ENCODE measurements at places on chromosomes 1 and 21.

GRCh38 chr1:212368073-212368484 lies 46.6 kb downstream of the PACC1 start:
- peak; percentile 39 for DNase-seq

DNA sequence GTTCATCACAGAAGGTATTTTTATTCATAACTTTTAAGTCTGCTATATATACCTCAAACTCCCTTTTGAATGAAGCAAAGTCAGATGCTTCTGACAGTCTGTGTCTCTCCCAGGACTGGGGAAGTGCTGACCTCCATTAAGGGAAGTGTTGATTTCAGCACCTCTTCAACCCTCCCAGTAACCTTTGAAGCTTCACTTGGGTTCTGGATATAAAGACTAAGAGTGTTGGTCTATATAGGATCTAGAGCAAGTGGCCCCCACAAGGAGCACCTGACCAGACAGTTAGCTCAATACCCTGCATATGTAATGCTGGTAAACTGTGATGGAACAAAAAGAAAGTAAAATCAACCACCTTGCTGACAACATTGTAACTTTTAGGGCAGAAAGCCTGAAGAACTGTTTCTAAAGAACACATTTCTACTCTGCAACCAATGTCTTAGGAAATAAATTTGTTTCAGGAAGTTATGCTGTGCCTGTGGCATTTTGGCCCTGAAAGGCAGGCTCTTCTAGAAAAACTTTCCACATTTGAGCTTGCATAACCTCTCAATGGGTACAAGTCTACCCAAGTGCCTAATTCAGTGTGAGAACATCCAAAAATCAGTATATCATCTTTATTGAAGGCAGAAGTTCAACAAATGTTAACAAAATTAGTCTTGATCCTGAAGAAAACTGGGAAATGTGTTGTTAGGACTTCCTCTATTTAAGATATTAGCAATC lies 865 bp upstream of the PTPN22 start:
- no peak for DNase-seq

- DNase-seq, result no peak
Observed at GRCh38 chr1:181204530-181204929, 116.0 kb downstream of the IER5 start.

GRCh38 chr1:229563241-229563640 lies 4.7 kb upstream of the ABCB10 start:
- no peak for DNase-seq

- DNase-seq, result no peak
Observed at GRCh38 chr1:84918726-84919336, 25.8 kb upstream of the LPAR3 start.

GRCh38 chr1:206921772-206922265 lies at the start of gene FCMR:
Gene FCMR (minus strand): TSS chr1:206921941. CDS start chr1:206921854, 87 bp downstream.
- no peak for DNase-seq

GRCh38 chr1:178282949-178283367 lies 189.1 kb downstream of the RASAL2 start:
- DNase-seq, result no peak

GRCh38 chr1:53633073-53633704 lies 105.8 kb downstream of the GLIS1 start:
- no peak for DNase-seq

GRCh38 chr1:71093938-71094337 lies 13.1 kb upstream of the ZRANB2 start:
- no peak for DNase-seq

GRCh38 chr1:32991819-32992488 lies 27.3 kb upstream of the RNF19B start:
- no peak for DNase-seq

DNA sequence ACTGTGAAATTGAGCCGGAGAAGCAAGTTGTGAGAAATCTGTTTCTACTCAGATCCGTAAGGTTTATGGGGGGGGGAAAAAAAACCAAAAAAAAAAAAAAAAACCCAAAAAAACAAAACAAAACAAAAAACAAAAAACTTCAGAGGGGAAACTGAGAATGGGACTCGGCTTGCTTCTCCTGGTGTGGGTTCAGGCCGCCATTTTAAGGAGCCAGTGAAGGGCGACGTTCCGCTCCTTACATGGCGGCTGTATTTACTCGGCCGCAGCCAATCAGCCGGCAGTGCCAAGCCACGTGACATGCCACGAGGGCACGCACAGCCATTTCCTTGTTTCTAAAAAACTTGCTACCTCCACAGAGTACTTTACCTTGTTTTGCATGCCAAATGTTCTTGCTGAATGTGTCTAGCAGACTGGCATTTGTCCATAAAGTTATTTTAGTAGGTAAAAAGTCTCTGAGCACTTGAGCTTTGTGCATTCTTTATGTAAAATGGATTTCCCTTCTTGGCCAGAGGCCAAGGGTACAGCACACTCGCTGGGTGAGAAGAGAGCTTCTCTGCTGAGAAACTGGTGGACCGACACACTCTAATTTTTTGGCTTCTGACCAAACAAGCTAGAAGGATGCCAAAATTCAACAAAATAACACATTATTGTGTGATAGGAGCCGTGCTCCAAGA lies 101.8 kb downstream of the NFIA start:
- no peak for DNase-seq

DNA sequence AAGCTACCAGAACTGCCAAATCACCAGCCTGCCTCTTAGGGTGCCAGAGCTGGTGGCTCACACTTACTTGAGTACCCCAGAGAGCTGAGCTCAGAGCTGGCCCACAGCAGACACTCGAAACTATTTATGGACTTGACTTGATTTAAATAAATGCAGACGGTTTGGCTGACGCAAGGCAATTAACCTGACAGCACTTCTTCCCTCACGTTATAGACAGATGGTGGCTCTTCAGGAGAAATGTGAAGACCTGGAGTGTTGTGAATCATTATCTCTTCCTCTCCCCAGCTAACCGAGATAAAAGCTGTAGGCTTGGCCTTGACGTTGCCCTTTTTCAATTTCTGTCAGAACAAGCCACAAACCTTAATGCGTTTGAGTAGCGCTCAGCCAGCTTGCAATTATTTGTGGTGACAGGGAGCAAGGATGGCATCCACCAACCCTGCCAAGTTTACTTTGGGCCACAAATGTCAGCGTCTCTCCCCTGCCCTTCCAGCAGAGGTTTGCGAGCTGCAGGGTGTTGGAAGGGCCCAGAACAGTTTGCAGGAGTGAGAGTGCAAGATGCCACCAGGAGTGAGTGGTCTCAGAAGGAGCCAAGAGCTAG lies 34.0 kb upstream of the BCAR3 start:
- peak; percentile 41 for DNase-seq

- no peak for DNase-seq
Observed at GRCh38 chr1:193281894-193282293, 95.5 kb upstream of the B3GALT2 start.

- DNase-seq, result peak; percentile 32
Observed at GRCh38 chr1:151992303-151993083, 1.2 kb downstream of the S100A10 start.

DNA sequence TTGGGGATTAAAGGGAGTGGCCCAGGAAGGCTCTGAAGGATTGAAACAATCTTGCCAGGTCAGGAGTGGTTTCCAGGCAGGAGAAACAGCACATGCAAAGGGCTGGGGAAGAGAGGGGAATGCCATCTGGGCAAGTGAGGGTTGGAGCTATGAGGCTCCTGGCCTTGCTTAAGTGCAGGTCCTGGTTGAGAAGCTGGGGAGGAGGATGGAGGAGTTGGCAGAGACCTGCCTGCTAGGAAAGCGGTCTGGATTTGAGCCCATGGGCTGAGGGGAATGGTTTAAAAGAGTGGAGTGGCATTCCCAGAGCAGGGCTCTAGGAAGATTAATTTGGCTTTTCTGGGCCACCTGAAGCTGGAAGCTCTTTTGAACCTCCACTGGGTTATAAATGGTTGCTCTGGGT lies 9.2 kb downstream of the IGSF21 start:
- DNase-seq, result no peak

DNA sequence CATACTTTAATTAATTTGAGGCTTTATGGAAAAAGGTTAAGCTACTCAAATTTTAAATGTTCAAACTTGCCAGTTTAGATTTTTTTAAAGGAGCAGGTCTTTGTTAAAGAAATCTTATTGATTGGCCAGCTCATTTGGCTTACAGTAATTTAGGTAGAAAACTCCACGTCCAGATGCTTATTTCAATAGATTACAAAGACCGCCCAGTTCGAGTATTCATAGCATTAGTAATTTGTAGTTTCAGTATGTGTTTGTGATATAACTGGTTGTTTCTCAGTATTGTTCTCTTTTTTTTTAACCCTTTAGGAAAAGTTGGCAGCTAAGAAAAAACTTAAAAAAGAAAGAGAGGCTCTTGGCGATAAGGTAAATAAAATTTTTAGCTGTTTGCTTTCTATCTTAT lies 1.6 kb downstream of the RPF1 start:
- no peak for DNase-seq

DNA sequence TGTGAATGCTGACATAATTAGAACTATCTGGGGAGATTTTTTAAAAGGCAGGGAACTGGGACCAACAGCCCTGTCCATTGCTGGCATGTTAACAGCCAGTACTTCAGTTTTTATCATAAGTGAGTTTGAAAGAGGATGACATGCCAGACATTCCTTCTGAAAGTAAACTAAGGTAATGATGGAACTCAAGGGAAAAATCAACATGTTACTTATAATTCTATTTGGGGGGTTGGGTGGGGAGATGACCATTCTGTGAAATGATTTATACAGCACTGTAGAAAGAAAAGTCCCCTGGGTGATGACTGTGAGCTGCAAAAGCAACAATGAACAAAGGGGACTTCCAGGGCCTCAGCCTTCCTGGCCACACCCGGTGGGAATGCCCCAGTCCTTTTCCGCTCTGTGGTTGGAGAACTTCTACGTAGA lies 5.4 kb upstream of the LAMC2 start:
- DNase-seq, result no peak

GRCh38 chr21:36708286-36709029 lies 9.5 kb downstream of the SIM2 start:
- no peak for DNase-seq

DNA sequence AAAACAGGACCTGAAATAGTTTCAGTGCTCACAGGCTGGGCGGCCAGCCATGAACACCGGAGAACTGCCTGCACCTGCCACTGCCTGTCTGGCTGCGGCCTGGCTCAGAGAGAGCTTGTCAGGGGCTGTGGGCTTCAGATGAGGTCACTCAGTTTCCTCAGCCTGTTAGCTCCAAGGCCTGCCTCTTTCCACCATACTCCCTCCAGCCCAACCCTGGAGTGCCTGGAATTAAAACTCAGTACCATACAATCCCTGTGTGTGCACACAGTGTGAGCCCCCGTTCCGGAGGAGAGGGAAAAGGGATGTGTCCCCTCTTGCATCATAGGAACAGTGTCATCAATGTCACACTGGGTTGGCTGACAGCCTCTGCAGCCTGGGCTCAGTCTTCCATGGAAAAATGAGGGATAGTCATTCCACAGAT lies 16.2 kb downstream of the CACNA1S start:
- DNase-seq, result no peak

- DNase-seq, result no peak
Observed at GRCh38 chr1:151288502-151288901, 6.4 kb downstream of the ZNF687 start.

DNA sequence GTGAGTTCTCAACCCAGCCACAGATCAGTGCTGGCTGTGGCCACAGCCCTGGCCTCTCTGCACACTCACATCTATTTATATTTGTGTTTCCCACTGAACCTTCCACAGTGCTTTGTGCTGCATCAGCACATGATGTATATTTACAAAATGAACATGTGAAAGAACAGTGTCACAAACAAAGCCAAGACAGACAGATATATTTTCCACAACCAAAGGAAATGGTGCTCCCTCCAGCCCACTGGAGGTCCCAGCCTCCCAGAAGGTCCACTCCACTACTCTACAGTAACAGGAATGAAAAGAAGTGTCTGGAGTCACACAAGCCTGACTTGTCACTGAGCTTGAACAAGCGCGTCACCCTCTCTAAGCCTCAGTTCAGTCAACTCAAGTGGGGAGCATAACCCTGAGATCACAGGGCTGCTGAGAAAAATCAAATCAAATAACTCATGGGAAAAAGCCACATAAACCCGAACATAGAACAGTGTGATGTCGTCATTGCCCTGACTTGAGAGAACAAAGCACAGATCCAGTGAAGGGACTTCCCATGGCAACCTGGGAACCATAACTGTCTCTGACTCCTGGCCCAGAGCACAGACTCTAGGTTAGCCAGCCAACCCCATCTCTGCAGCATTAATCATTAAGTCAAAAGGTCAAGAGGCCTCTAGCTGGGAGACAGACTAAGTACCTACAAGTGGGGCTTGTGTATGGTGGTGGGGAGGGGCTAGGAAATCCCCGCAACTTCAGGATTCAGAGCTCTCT lies 121.2 kb downstream of the TRABD2B start:
- DNase-seq, result no peak

- no peak for DNase-seq
Observed at GRCh38 chr1:53638360-53639035, 100.5 kb downstream of the GLIS1 start.

DNA sequence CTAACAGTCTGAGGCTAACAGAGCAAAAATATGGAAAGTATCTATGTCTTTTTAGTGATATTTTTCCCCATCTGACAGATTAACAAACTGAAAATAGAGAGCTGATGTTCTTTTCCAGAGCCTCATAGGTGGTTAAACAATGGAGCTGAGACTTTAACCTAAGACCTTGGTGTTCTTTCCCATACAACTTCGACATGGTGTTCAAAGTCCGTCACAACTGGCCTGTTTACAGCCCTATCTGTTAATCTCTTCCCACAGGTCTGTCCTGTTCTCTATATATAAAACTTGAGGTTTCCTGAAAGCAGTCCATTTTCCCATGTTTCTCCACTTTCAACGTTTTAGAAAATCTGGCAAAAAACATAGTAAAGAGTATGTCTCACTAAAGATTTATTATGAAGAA lies 395.7 kb downstream of the BRINP2 start:
- DNase-seq, result no peak

DNA sequence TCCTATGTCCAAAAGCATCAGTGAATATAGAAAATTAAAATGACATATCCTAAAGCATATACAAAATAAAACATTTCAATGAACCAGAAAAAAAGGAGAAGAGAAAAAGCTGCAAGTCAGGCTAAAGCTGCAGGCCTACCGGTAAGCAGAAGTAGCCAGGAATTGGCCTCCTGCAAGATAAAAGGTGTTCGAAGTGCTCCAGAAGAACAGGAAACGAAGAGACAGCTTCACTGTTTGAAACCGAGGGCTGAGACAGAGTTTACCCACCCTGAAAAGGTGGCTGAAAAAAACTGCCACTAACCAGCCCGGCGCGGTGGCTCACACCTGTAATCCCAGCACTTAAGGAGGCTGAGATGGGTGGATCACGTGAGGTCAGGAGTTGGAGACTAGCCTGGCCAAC lies 37.4 kb downstream of the NSL1 start:
- DNase-seq, result no peak

DNA sequence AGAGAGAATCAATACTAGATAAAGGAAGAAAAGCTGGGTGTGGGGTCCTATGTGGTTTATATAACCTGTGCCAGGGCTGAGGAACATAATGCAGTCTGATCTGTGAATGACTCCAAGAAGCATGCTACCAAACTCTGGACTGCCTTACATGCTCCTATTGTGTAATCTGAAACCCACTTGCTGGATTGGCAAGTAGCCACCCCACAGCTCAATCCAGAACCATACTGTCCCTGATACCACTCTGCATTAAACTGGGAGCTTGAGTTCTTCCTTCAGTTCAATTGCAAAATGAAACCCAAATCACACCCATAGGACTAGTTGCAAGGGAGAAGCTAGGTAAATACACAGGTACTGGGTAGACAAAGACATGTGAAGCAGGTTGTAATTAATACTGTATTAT lies 115.4 kb upstream of the NEGR1 start:
- DNase-seq, result no peak

GRCh38 chr1:200666309-200666708 lies 3.4 kb downstream of the DDX59 start:
- no peak for DNase-seq
